Activated CD8-positive, alpha-beta memory T cell treated with anti-CD3 and anti-CD28 coated beads, Interleukin-2, amount 50 U/mL, for 48 hours (primary cell): ENCODE measurements at places on chromosomes 13 and 19.
A peak's percentile ranks its signal among the peaks of the same experiment; 100 is the strongest.

- no peak for DNase-seq
Measured at GRCh38 chr19:30263830-30264381, 108.3 kb upstream of the ZNF536 start.

DNA sequence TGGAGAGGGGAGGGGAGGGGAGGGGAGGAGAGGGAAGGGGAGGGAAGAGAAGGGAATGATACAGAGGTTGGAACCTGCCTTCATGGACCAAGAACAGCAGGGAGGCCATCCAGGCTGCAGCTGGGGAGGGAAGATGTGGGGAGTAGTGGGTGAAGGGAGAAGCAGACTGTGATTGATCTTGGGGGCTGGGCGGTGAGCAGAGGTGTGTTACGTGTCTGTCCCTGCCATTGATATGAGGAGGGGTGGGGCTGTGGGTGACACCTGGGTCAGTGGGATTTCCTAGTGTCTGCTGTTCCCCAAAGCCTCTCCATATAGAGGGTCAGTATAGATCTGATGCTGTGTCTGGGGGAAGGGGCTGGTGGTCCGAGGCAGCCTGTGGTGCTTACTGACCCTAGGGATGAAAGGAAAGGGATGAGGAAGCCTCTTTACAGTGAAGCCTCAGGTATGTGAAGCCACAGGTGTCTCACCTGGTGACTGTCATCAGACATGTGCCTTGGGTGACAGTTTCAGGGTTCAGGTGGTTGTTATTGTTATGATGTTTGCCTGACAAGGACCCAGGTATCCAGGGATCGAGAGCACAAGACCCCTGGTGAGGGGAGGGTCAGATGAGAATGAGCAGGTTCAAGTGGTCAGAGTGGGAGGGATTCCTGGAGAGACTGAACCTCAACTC, 18.7 kb upstream of the CEACAM1 start:
- DNase-seq, result no peak

DNA sequence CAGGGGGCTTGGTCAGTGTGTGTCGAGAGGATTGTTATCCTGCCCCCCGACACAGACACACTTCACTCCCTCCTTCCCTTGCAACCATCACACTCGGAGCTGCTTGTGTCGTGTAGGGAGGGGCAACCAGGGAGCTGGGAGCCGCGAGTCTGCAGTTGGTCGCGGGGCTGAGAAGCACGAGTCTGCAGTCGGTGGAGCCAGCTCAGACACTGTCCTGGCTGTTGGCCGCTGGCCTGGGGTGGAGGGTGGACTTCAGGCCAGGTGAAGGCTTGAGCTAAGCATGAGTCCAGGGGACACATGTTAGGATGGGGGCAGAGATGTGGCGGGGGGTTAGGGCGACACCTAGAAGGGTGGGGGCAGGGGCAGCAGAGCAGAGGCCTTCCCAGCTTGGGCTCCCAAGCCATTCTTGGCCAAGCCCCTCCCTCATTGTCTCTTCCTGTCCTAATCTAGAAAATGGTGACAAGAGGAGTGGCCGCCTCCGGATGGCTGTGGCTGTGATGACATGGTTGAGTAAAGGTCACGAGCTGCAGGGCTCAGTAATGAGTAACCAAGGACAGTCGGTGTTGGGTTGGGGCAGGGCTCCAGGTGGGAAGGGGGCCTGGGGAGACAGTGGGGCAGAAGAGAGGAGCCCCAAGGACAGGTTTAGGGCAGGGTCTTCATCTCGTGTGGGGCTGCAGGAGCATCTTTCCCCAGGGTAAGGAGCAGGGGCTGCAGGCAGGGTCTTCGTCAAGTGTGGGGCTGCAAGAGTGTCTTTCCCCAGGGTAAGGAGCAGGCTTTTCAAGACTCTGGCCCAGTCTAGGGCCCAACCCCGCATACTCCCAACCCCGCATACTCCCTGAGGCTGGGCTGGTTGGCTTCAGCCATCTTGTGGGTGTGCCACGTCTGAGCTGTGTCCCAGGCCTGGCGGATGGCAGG, 8.6 kb downstream of the PPP5C start:
- DNase-seq, result no peak

GRCh38 chr13:25727250-25727649, 324.6 kb downstream of the SHISA2 start:
- DNase-seq, result no peak

- DNase-seq, result no peak
Measured at GRCh38 chr19:17076543-17076991, 990 bp downstream of the MYO9B start.

DNA sequence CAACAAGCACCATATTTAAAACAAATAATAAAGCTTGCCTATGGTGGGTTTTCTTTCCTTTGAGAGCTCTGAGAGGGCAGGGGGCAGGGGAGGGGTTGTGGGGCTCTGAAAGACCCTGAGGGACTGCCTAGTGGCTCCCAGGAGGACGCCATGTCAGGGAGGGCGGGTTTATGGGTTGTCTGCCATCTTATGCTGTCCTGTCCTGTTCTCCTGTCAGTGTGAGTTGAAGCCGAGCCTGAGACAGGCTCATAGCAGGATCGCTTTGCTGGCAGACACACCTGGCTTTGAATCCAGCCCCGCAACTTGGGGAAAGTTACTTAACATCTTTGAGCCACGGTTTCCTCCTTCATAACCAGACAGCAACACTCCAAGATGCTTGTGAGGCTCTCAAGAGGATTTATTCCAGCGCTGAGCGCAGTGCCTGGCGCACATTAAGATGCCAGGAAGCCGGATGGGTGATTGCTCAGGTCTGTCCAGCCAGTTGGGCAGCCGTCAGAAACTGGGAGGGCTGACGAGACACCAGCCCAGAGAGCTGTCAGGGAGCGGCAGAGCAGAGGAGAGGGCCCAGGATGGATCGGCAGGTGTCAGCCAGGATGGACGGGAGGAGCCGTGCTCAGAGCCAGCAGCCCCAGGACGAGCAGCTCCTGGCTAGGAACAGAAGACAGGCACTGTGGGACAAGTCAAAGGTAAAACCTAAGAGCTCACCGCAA, 36.8 kb upstream of the C1QTNF9 start:
- DNase-seq, result peak; percentile 55

DNA sequence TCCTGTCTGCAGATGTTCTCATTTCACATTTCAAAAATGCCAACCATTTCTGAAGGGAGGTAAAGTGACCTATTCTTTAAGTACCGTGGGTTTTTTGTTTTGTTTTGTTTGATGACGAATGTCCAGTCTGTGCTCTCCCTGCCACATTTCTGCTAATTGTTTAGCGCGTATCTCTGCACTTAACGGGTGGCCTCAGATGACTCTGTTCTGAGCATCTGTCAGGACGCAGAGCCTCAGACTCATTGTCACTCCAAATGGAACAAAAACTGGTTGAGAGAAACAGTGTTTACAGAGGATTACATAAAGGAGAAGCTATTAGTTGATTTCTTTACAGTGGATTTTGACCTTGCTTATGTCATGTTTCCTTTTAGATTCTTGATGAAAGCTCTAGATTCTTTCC, 23.7 kb downstream of the TPP2 start:
- DNase-seq, result no peak

DNA sequence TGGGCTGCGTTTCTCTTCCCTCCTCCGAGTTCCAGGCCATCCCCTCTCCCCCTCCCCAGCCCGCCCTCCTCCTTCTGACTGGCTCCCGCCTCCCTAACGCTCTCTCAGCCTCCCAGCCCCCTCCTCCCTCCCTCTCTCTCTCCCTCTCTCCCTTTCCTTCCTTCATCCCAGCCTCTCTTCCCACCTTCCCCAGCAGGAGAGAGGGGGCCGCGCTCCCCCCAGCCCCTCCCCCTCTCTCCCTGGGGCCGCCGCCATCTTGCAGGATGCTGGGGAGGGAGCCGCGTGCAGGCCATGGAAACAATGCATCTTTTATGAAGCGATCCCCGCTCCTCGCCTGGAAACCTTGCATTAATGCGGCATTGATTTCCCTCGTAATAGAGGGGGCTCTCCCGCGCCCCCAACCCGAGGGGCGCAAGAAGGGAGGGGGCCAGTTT, 42.6 kb upstream of the ADGRL1 start:
- DNase-seq, result peak; percentile 78

DNA sequence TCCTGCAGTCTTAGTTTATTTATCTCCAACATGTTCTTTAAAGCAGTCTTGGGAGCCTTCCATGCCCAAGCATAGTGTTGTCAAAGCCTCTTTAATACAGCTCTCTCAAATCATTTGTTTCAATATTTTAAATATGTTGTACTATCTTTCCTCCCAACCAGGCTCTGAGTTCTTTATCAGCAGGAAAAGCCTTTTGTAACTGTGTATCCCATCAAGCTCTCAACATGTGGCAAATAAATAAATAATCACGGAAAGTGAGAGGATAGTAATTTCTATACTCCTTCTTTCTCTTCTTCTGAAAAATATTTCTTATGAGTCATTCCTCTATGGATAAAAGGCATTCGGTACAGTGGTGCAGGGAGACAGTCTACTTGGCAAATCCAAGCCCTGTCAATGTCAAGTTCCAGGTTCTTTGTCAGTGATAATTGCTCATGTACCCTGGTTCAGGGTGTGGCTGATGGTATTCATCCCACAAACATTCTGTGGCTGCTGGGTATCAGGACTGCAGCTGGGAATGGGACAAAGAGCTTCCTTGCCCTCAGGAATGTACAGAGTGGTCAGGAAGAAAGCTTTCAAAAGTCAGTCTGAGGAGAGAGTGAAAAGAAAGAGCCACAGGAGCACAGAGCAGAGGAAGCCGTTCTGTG, 384.3 kb downstream of the EFNB2 start:
- DNase-seq, result no peak

DNA sequence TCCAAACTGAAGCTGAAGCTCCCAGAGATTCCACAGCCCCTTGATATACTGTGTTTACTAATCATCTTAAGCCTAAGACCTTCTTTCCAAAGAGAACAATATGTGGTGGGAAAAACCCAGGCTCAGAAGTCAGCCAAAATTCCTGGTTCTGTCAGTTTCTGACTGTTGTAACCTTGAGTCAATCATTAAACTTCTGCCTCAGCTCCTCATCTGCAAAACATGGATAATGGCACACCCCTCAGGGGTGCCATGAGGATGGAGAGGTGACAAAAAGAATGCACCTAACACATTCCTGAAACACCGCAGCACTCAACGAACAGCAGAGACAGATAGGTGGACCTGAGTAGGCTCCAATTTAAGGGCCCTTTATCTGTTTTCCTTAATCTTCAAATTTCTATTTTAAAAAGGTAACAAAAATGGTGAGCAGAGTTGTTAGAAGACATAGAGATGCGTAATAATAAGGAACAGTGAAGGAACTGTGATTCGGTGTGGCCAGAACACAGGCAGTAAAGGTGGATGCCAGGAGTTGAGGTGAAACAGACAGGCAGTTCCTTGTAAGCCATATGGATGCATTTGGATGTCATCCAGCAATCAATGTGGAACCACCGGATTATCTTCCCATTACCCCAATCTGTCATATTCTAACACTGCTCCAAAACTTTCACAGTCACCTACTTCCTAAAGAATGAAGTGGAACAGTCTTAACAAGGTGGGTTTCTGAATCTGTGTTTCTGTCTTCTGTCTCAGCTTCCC, 56.6 kb upstream of the DOCK9 start:
- DNase-seq, result no peak

DNA sequence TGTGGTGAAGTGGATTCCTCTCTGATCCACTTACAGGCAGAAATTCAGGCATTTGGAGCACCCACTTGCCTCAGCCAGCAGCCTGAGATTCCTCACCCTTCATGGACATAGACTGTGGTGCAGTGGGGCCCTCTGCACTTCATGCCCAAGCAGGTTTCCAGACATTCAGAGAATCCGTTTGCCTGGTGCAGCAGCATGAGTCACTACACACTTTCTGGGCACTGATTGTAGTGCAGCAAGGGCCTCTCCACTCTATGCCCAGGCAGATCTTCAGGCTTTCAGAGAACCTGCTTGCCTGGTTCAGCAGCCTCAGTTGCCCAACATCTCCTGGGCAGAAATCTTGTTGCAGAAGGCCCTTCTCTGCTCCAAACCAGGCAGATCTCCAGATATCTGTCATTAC, 920.9 kb downstream of the SLITRK5 start:
- DNase-seq, result no peak

DNA sequence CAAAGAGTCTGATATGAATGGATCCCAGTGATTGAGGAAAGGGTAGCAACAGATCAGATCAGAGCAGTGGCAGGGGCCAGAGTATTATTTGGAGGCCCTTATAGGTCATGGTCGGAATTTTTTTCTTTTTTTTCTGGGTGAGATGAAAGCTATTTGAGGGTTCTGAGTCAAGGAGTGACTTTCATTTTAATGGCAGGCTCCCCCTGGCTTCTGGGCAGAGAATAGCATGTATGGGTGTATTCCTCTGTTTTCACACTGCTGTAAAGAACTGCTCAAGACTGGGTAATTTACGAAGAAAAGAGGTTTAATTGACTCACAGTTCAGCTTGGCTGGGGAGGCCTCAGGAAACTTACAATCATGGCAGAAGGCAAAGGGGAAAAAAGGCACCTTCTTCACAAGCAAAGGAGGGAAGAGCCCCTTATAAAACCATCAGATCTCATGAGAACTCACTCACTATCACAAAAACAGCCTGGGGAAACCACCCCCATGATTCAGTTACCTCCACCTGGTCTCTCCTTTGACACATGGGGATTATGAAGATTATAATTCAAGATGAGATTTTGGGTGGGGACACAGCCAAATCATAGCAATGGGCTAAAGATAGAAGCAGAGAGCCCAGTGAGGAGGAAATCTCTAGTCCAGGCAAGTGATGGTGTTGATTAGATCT, 3.0 kb upstream of the SLC6A16 start:
- DNase-seq, result peak; percentile 56
